Ammon's horn (tissue), 1 donor: ENCODE measurements at places on chromosomes 7 and 10.

DNA sequence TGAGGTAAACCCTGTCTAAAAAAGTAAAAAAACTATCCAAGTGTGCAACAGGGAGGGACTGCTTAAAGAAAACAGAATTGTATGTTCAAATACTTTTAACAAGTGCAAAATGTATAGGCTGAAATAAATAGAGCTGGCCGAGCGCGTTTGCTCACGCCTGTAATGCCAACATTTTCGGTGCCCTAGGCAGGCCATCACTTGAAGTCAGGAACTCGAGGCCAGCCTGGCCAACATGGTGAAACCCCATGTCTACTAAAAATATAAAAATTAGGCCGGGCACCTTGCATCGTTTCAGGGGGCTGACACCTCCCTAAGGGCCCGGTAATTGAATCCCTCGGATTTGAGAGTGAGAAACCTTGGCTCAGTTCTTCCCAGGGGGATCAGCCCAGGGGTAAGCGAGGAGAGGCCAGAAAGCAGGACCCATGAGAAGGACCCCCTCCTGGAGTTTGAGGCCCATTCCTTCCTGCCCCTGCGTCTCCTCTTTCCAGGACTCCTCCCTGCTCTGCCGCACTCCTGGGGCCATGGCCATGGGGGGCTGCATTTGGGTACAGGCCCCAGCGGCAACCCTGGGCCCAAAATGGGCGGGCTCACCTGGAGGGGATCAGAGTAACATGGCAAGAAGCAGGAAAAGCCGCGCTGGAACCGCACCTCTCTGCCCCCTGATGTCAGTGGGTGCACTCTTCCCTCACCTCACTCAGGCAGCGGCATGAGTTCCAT is 75.5 kb upstream of the TMEM248 start:
- DNase-seq = no peak

DNA sequence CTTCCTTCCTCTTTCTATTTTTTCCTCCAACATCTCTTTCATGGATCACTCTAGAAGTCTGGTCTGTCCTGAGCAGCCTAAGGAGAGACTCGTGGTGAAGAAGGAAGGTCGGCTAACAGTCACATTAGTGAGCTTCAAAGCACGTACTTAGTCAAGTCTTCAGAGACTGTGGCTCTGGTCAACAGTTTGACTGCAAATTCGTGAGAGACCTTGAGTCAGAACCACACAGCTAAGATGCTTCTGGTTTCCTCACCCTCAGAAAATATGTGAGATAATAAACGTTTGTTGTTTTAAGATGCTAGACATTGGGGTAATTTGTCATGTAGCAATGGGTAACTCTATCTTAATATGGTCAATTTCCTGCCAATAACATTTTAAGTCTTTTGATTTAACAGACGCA is 126.2 kb upstream of the LRRN3 start:
- DNase-seq = no peak

- DNase-seq = peak; percentile 65
Observed at GRCh38 chr10:43255634-43256431, 11.0 kb downstream of the RASGEF1A start.

DNA sequence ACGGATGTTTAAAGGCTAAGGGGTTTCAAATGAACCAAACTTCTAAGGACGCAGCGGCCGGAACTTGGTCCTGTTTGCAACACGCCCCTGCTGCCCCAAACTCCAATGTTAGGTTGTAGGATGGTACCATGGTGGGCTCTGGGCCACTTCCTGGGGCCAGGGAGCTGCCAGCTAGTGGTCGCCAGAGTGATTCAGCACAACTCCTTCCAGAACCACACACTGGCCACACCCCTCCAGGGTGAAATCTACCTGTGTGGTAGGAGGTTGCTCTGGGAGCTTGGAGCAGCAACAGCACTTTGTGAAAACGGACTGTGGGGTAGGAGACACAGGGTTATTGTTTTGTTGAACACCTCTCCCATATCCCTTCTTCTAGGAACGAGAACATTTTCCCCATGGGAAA is 161.1 kb downstream of the FANK1 start:
- no peak for DNase-seq

- no peak for DNase-seq
Observed at GRCh38 chr10:48462482-48463020, 142.3 kb downstream of the ARHGAP22 start.

DNA sequence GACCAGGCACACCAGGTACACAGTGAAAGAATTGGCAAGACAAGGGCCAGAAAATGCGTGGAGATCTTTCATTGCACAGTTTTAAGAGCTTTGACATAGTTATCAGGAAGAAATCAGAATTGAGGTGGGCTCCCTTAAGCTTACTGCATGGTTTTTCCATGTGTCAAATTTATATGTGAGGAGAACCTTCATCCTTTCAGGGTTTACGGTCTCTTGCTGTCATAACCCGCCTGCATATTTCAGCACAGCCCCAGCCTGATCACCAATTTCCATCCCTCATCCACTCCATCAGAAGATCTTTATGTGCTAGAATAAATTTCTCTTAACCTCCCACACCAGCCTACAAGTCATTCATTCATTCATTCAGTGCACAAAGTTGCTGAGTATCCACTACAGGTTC is 373.1 kb downstream of the KCNMA1 start:
- DNase-seq = no peak

- no peak for DNase-seq
Observed at GRCh38 chr10:72846238-72846637, 47.3 kb upstream of the OIT3 start.

DNA sequence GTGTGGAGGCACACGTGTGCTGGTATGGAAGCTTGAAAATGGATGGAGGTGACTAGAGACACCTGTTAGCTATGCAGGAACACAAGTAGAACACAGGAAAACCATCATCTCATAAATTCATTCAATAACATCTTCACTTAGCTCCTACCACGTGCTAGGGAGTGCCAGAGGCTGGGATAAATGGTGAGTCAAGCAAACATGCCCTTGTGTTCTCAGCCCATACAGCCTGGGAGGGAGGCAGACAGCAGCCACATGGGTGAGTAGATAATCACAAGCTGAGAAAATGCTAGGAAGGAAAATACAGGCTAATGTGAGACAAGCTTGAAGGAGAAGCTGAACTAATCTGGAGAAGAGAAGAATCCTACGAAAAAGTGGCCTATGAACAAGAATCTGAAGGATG is 468.0 kb upstream of the ZMIZ1 start:
- no peak for DNase-seq

- DNase-seq = no peak
Observed at GRCh38 chr7:27174874-27175625, 930 bp upstream of the HOXA10 start.

GRCh38 chr7:55477781-55478374 is 94.4 kb downstream of the VOPP1 start:
- DNase-seq = no peak

GRCh38 chr7:64892116-64892515 is 11.0 kb upstream of the ZNF273 start:
- DNase-seq = no peak

- DNase-seq = no peak
Observed at GRCh38 chr7:110867771-110868170, 223.2 kb upstream of the LRRN3 start.

DNA sequence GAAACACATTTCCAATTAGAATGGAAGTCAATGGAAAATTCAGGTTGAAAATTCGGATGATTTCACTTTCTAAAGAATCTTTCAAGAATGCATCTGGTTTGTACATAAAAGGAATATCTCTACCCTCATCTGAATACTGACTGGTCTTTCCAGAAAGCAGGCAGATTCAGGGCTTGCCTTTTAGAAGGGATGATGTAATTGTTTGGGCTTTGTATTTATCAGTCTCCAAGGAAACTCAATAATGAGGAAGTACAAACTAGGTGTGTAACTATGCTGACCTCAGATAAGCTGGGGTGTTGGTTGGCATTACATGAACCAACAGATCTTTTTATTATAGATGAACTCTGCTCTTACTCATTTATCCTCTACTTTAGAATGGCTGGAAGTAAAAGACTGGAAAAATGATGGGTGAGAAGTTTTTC is 24.1 kb downstream of the PDLIM1 start:
- DNase-seq = no peak

DNA sequence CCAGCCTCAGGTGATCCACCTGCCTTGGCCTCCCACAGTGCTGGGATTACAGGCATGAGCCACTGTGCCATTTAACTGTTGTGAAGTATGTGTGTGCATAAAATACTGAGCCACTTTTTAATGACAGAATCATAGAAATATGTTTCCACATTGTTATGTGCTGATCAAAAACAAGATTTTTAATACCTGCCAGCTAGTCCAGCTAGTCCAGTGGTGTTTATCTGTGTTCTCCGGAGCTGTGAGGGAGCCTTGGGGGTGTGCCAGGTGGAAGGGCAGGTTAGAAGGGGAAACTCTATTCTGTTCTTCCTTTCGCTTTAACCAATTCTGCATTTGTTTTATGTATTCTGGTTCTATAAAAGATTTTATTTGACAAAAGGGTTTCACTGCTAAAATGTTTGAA is 7.0 kb downstream of the FAM221A start:
- no peak for DNase-seq

DNA sequence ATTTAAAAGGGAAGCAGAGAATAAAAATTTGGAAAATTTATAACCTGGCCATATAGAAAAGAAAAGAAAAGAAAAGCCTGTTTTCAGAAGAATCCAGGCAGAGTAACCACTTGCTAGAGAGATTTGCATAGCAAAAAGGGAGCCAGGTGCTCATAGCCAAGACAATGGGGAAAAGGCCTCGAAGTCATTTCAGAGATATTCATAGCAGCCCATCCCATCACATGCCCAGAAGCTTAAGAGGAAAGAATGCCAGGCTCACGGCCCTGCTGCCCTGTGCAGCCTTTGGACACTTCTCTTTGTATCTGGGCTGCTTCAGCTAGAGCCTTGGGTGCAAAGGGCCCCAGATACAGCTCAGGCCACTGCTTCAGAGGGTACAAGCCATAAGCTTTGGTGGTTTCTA is 159.8 kb downstream of the CCDC7 start:
- no peak for DNase-seq

DNA sequence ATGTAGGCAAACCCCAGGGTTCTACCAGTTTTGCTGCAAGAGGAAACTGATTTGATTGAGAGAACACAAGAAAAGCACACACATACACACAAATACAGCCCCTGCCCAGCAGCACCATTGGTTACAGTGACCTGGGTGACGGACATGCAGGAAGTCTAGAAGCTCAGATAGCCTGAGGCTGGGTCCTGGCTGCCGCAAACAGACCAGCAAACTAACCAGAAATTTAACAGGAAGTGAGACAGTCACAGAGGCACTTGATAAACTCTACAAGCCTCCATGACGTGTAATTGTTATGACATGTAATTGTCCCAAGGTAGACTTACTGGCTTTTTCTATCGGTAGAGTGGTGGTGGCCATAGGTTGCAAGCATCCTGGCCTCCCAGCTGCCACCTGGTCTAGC is 58.9 kb downstream of the PRKAR2B start:
- DNase-seq = no peak

- no peak for DNase-seq
Observed at GRCh38 chr7:157990881-157991250, 596.8 kb downstream of the PTPRN2 start.

DNA sequence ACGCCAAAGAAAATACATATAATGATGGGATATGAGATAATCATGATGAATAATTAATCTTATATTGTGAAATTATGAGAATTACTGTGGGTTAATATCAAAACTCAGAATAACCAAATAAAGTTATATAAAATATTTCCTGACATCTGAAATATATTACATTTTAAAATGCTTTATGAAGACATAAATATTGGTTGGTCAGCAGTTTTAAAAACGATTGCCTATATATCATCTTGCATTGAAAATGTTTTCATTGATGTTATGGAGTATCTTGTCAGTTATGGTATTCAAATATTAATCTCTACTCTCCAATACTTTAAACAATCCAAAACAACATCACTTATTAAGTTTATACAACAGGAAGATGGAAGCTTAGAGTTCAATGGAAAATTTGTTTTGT is 228.1 kb upstream of the FERD3L start:
- DNase-seq = no peak

- DNase-seq = peak; percentile 63
Observed at GRCh38 chr10:21173802-21174714, 276.9 kb upstream of the NEBL start.

GRCh38 chr7:108570146-108570755 is 577 bp downstream of the DNAJB9 start:
- DNase-seq = peak; percentile 51

GRCh38 chr10:86262688-86263181 is 103.9 kb downstream of the GRID1 start:
- peak; percentile 92 for DNase-seq

DNA sequence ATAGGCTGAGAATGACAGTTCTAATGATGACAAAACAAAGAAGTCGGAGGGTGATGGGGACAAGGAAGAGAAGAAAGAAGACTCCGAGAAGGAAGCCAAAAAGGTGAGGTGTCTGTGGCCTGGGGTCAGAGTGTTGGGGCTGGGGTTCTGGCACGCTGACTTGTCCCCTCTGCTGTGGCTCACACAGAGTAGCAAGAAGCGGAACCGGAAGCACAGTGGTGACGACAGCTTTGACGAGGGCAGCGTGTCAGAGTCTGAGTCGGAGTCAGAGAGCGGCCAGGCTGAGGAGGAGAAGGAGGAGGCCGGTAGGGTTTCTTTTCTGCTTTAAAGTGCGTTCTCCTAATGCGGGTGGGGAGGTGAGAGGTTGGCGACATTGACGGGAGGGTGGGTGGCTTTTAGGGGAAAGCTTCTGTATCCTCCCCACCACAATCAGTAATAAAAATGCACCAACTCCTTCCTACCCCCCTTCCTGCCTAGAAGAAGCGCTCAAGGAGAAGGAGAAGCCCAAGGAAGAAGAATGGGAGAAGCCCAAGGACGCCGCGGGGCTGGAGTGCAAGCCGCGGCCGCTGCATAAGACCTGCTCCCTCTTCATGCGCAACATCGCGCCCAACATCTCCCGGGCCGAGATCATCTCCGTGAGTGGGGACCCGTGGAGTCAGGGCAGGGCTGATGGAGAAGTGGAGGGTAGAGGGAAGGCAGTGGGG is 4.6 kb downstream of the UFSP1 start:
- no peak for DNase-seq

GRCh38 chr7:137908106-137908505 is 61.3 kb upstream of the DGKI start:
- no peak for DNase-seq

DNA sequence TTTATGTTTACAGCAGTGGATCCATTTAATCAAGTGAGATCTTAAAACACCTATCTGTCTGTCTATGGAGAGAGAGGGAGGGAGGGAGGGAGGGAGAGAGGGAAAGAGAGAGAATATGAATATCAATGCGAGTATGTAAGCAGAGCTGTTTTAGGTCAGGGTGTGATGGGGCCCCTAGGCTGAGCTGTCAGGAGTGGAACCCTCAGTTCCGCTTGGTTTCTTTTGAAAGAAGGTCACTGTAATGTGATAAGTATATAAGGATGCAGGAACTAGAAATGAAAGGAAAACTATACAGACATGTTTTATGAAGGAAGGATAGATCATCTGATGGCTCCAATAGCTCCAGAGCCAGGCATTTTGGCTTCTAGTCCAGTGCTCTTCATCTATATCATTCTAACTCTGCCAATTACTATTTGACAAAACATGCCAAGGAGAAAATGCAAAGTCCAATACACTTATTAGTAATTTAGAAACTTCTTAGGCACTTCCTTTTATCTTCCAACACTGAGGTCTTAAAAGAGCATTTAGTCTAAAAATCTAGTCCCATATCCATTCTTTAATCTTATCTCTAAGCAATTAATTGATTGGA is 70.3 kb downstream of the NRCAM start:
- DNase-seq = no peak
